ENCODE measurements at places on chromosomes 12 and 14. TPM values are rescaled to one million over a fixed set of nuclear protein-coding genes. Genes with fewer than 3 reads are reported as not detected.

The SOX5 gene
- not detected for total RNA-seq

The PPHLN1 gene
- total RNA-seq, result 79.3 TPM

The CALM1 gene
- 788 TPM for total RNA-seq

The PRPF39 gene
- 41.0 TPM for total RNA-seq

The FSCB gene
- total RNA-seq, result not detected

The SERPINA12 gene
- not detected for total RNA-seq

The ABCC9 gene
- not detected for total RNA-seq

The RNU4-1 gene
- 2,335 TPM for total RNA-seq

Measured in activated CD8-positive, alpha-beta T cell treated with anti-CD3 and anti-CD28 coated beads, Interleukin-2, amount 10 ng/mL, durations not matched to agents 7 days and 5 days (primary cell).